ENCODE measurements at places on chromosomes 12 and 14.

DNA sequence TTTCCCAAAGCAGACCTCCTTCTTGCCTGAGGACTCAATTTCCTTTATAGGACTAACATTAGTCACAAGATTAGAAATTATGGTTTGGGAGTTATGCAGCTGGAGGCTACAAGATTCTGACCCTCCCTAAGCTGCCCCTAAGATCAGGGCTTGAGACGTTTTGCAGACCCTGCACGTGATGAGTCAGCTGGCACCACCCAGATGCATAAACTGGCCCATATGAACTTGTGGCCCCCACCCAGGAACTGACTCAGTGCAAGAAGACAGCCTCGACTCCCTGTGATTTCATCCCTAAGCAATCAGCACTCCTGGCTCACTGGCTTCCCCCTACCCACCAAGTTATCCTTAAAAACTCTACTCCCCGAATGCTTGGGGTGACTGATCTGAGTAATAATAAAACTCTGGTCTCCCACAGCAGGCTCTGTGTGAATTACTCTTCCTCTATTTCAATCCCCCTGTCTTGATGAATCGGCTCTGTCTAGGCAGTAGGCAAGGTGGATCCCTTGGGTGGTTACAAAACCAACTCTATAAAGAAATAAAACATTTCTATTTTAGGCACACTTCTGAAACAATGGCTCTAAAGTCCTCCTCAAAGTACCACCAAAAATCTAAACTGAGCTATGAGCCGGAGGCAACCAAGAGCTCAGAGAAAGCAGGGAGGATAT lies 233.4 kb downstream of the TMEM132D start:
- DNase-seq, result no peak

GRCh38 chr14:72434856-72435255 lies 459.0 kb downstream of the DPF3 start:
- DNase-seq, result no peak

GRCh38 chr14:99356031-99356608 lies 84.1 kb upstream of the BCL11B start:
- no peak for DNase-seq

GRCh38 chr12:101470939-101471338 lies 4.2 kb upstream of the SPIC start:
- DNase-seq, result no peak

GRCh38 chr12:14802721-14803010 lies 612 bp downstream of the WBP11 start:
- DNase-seq, result no peak

GRCh38 chr14:73235531-73236155 lies 1.7 kb upstream of the PAPLN start:
- no peak for DNase-seq

- DNase-seq, result peak; percentile 79
These were observed 13.4 kb upstream of the ALDH2 start for GRCh38 chr12:111753144-111753881.

DNA sequence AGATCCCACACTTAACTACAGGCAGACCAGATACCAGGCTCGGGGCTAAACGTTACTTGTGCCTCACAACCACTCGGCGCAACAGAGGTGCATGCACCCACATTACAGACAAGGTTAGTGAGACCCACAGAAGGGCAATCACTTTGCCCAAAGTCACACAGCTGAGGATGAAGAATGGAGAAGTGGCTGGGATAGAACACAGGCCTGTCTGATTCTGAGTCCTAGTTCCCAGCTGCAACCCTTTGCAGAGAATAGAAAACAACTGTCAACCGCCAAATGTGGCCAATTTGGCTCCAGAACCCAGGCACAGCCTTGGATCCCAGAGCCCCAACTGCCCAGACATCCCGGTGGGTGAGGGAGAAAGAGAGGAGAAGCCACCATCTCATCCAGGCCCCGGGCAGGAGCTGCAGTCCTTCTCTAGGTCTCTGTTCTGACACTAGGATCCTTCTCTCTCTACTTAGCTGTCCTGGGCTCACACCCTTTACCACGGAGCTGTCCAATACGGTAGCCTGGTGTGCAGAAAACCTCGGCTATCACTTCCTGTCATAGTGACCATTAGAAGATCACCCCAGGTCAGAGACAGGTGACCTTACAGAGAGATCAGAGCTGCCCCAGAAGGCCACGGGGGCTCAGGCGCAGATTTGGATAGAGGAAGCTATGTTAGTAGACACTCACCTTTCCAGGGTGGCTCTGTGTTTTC lies 59.1 kb downstream of the FAM222A start:
- no peak for DNase-seq

GRCh38 chr12:2959192-2959504 lies at the start of gene TEAD4:
Gene TEAD4 (plus strand): TSS chr12:2959397.
- DNase-seq, result peak; percentile 79

GRCh38 chr12:91144053-91144452 lies 32.8 kb upstream of the LUM start:
- no peak for DNase-seq

GRCh38 chr14:77148510-77149231 lies 7.1 kb upstream of the ZDHHC22 start:
- no peak for DNase-seq

GRCh38 chr12:51977320-51977753 lies 25.8 kb downstream of the ACVR1B start:
- no peak for DNase-seq

DNA sequence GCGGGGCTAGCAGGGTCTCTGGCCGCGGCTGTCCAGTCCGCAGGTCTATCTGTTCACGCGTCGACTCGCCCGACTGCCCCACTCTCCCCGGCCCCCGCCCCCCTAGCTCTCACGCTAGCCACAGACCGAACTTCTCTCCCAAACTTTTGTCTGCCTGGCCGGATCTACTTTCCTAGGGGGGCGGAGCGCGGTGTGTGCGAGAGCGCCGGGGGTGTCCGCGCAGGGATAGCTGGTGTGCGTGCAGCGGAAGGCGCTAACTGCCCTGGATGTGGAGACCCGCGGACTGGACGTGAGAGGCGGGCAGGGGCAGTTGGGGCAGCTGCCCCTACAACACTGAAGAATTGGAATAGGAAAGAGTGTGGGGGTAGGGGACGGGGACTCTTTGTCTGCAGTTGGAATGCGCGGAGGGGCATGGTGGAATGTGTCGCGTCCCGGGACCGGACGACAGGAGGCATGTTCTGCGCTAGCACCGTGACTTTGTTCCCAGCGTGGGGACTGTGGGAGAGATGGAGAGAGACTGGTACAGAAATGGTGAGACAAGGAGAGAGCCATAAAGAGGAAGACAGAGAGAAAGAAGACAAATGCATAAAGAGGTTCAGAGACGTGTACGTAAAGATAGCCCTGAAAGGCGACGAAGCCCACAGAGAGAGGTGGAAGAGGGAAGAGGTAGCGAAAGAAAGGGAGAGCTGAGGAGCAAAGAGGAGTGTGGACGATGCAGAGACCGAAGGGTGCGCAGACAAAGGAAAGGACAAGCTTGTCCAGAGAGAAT lies at the start of gene AJUBA:
AJUBA (minus strand) TSS at position 75 of the 769 bp plus-strand sequence. CDS start 285 bp downstream, outside the sequence.
- DNase-seq, result peak; percentile 96

DNA sequence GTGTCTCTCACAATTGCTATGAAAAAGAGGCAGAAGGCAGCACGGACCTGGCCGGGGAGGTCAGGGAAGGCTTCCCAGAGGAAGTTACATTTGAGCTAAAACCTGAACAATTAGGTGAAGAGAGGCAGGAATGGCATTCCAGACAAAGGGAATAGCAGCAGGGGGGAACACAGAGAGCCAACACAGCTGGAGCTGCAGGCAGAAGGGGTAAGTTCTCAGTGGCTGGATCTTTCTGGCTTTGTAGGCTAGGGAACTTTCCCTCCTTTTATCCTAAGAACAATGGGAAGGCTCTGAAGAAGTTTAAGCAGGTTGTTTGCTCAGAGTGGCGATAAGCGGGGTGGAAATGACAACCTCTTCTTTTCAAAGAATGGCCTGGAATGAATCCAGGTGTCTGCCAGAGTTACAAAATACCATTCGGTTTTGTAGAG lies 100.0 kb downstream of the PRIMA1 start:
- DNase-seq, result no peak

GRCh38 chr12:128449146-128449894 lies 182.3 kb downstream of the TMEM132C start:
- no peak for DNase-seq

- no peak for DNase-seq
These were observed 129.0 kb downstream of the ASCL4 start for GRCh38 chr12:107903341-107904061.

GRCh38 chr12:54126029-54126695 lies 62.6 kb downstream of the SMUG1 start:
- DNase-seq, result no peak

DNA sequence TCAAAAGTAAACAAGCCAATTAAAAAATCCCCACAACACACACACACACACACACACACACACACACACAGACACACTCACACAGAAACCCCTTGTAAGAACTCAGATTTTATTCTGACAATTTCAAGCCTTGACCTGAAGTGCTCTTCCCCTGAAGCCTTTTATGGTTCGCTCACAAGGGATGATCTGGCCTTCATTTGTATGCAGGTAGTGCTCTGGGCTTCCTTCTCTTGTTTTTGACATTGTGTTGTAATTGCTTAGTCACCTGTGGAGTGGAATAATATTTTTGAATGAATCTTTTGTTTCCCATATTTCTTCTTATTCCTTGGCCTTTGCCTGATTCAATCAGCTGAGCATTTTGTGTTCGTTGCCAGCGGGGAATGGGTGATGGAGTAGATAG lies 83.3 kb upstream of the CSRP2 start:
- DNase-seq, result no peak

Data from fibroblast of gingiva (primary cell).